ENCODE measurements at places on chromosomes 1 and 21.

DNA sequence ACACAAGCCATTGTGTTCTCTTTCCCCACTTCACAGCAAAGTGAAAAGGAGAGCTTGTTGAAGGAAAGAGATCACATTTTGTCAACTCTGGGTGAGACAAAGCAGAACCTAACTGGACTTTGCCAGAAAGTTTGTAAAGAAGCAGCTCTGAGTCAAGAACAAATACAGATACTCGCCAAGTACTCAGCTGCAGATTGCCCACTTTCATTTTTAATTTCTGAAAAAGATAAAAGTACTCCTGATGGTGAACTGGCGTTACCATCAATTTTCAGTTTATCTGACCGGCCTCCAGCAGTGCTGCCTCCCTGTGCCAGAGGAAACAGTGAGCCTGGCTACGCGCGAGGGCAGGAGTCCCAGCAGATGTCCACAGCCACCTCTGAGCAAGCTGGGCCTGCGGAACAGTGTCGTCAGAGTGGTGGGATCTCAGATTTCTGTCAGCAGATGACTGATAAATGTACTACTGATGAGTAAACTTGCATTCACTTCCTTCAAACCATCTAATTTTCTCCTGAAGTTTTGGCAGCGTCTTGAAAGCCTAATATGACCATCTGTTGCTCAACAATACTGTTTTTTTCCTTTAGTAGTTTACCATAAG lies 43.7 kb downstream of the BACH1 start:
- peak; percentile 16 for DNase-seq

- peak; percentile 23 for DNase-seq
Measured at GRCh38 chr1:203216274-203217138, 13.0 kb downstream of the CHIT1 start.

DNA sequence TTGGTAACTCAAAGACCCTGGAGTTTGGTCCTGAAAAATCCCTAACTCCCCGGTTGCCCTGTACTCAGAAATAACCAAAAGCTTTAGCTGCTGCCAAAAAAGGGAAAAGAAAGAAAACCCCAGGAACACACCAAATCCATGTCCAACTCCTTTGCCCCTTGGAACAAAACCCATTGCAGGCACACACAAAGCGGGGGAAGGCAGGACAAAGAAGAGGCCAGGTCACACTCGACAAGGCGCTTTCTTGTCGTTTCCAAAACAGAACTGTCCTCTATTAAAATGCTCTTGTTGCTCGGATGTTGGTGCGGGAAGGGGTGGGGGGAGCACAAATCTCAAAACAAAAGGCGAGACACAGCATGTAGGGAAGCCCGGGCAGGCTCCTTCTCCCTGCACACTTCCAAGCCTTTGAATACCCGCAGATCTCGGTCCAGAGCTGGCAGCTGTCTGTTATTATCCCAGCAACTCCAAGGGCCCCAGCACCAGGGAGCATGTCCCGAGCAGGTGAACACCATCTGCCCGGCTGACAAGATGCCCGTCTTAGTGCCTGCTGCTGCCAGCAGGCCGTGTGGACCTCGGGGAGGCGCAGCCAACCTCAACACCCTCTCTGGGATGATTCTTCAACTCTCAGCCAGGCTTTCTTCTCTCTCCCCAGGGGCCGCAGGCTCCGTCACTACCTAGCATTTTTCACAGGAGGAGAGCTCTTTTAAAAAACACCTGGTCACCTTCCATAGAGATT lies 96.4 kb downstream of the SSBP3 start:
- DNase-seq: no peak

GRCh38 chr1:41837691-41838090 lies 81.0 kb downstream of the HIVEP3 start:
- no peak for DNase-seq

- no peak for DNase-seq
Measured at GRCh38 chr1:46404482-46405196, 10.5 kb downstream of the FAAH start.

- DNase-seq: no peak
Measured at GRCh38 chr1:181128592-181129497, 40.3 kb downstream of the IER5 start.

- DNase-seq: no peak
Measured at GRCh38 chr1:17725811-17726582, 29.1 kb upstream of the ACTL8 start.

GRCh38 chr1:97396463-97396862 lies 524.4 kb downstream of the DPYD start:
- DNase-seq: no peak

- DNase-seq: no peak
Measured at GRCh38 chr1:998745-998994, 1.2 kb downstream of the HES4 start.

- no peak for DNase-seq
Measured at GRCh38 chr1:78070758-78071157, 25.0 kb downstream of the GIPC2 start.

GRCh38 chr1:229636042-229636441 lies 10.0 kb downstream of the URB2 start:
- no peak for DNase-seq

- no peak for DNase-seq
Measured at GRCh38 chr1:22133247-22133930, 9.5 kb downstream of the WNT4 start.

- DNase-seq: no peak
Measured at GRCh38 chr21:42971897-42972275, 2.5 kb upstream of the PKNOX1 start.

GRCh38 chr1:204760350-204760749 lies 74.8 kb upstream of the LRRN2 start:
- DNase-seq: no peak

- no peak for DNase-seq
Measured at GRCh38 chr1:48661726-48662463, 114.8 kb downstream of the BEND5 start.

- no peak for DNase-seq
Measured at GRCh38 chr1:64508629-64509028, 38.7 kb downstream of the CACHD1 start.

GRCh38 chr1:61343734-61344420 lies 261.5 kb downstream of the NFIA start:
- no peak for DNase-seq

GRCh38 chr1:109788695-109789521 lies 25.2 kb upstream of the EPS8L3 start:
- DNase-seq: no peak

- DNase-seq: no peak
Measured at GRCh38 chr1:217193151-217193550, 437.7 kb downstream of the GPATCH2 start.

- no peak for DNase-seq
Measured at GRCh38 chr1:6614019-6614928, 743 bp downstream of the PHF13 start.

GRCh38 chr1:10665930-10666850 lies 130.3 kb downstream of the CASZ1 start:
- DNase-seq: no peak

- DNase-seq: no peak
Measured at GRCh38 chr1:66532798-66533783, 862 bp upstream of the SGIP1 start.

DNA sequence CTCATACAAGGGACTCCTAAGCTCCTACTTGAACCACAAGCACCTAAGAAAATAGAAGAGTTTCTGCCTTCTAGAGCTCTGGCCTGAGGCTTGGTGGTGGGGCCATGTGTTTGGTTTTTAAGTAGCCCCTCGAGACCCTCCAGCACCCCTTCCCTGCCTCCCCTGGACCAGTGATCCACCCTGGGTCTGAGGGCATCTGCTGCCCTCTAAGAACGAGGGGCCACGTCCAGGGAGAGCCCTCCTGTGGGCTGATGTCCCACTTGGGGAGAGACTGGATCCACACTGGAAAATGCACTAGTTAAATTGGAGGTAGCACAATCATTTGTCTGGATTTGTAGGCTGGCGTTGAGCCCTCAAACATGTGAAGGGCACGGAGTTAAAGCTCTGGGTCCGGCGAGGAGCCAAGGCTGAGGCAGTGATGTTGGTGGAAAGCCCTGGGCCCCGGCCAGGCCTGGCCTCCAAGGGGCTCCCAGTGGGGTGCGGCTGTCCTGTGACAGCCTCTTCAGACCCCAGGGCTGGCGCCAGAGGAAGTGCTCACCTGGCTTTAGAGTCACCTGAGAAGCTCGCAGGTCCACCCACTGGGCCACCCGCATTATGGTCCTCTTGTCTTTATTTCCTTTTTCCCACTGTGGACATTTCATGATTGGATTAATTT lies 65.2 kb downstream of the SLC37A1 start:
- DNase-seq: no peak

GRCh38 chr1:113185463-113186104 lies 112.6 kb downstream of the LRIG2 start:
- no peak for DNase-seq

DNA sequence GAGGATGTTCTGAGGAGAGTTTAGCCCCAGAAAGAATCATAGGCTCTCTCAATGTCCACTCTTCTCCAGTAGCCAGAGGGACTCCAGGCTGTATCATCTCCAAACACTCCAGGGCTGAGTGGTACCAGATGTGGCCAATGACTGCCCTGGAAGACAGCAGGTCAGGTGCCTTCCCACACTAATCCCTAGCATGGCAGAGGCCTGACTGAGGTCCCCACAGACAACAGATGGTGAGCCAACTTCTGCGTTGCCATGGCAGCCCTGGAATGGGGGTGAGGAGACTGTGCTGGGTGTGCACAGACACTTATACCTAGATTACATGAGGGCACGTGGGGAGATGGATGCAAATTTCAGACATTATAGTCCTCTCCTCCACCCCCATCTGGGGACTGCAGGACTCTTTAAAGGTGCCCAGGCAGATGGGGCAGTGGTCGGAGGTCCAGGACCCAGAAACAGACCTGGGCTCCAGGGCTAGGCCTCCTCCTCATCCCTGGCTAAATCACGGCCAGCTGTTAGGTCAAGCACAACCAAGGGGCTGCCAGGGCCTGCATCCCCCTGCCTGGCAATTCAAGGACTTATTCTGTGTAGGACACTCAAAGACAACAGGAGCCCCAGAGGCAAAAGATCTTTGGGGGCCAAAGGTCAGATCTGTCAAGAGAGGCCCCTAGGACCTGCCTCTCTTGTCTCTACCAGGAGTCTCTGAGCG lies 42.9 kb downstream of the CAMK2N1 start:
- DNase-seq: no peak

- no peak for DNase-seq
Measured at GRCh38 chr1:87111659-87112371, 197.4 kb downstream of the HS2ST1 start.

GRCh38 chr21:18467715-18468114 lies 64.1 kb upstream of the TMPRSS15 start:
- DNase-seq: no peak

DNA sequence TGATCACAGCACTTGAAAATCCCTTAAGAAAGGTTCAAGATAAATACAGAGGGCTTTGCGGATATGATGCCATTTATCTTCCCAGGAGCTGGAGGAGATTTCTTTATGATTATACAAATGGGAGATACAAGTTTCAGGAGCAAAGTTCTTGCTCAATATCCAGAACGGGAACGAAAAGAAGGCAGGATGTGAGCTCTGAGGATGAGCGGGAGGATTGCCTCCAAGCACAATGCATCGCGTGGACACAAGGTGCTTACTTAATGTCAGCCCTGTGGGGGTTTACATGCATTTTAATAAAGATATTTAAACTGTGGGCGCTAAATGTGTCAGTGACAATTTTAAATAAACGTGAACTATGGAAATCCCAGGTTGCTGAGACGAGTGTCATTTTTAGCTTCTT lies 59.0 kb downstream of the SYT6 start:
- DNase-seq: no peak
